ENCODE measurements at places on chromosomes 1 and 21.
A peak's percentile ranks its signal among the peaks of the same experiment; 100 is the strongest.

DNA sequence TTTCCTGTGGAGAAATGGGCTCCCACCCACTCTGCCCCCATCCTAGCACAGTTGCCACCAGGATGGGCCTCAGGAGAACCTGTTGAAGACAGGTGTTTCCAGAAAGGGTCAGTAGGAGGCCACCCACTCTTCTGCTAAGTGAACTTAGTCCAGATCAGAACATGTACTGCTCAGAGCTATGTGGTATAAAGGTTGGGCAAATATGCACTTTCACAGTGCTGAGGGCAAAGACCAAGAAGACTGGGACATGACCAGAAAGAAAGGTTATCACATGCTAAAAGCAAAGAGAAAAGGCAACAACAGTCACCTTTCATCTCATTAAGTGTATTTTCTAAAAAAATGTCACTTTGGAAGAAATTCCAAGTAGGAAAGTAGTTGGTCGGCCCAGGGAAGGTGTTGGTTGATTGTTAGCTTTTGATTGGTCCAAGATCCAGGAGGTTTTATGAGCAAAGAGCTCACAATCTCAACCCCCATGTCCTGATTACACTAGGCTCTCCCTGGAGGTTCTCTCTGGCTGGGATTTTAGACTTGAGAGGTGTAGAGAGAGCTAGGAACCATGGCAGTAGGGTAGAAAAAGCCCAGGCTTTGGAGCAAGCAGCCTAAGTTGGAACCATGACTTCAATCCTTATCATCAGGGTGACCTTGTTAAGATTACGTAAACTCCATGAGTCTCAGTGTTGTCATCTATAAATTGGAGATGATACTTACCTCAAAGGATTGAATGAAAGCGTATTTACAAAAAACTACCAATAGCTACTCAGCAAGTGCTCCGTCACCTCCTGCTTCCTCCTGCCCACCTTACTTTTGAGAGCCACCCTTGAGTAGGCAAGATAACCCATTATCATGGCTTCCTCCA, 102.6 kb downstream of the GLUL start:
- DNase-seq, result no peak

- no peak for DNase-seq
Observed at GRCh38 chr1:162876751-162877150, 15.8 kb upstream of the CCDC190 start.

DNA sequence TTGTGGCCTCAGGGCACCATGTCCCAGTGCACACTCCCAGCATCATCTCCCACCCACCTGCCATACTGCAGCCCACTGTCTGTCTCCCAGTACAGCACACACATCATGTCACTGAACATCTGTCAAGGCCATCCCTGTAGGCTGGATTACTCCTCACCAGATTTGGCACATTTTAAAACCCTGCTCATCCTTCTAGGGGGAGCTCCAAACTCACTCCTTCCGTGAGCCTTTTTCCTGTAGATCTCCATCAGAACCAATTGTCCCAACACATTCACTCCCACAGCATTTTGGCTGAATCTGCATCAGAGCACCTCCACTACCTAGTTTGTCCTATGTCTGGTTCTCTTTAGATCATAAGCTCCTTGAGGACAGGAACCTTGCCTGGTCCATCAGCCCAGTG, 58.6 kb upstream of the GRIK3 start:
- no peak for DNase-seq

- DNase-seq, result peak; percentile 3
Observed at GRCh38 chr1:43329995-43330751, 7.4 kb upstream of the MPL start.

- no peak for DNase-seq
Observed at GRCh38 chr1:84776639-84777038, 86.4 kb upstream of the SSX2IP start.

- no peak for DNase-seq
Observed at GRCh38 chr1:96508233-96508632, 213.4 kb upstream of the PTBP2 start.

DNA sequence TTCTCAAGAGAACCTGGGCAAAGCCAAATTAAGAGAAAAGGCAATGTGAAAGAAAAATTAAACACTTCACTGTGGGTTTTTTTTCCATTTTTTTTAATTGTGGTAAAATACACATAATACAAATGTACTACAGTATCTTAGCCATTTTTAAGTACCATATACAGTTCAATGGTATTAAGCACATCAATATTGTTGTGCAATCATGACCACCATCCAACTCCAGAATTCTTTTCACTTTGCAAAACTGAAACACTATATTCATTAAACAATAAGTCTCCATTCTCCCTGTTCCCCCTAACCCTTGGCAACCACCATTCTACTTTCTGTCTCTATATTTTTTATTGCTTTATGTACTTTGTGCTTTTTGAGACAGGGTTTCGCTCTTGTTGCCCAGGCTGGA, 17.8 kb upstream of the OTUD7B start:
- no peak for DNase-seq

- no peak for DNase-seq
Observed at GRCh38 chr1:219085988-219086387, 87.7 kb upstream of the LYPLAL1 start.
